HTR-8/SVneo (cell line): ENCODE measurements at places on chromosomes 12 and 14.

- no peak for DNase-seq
Measured at GRCh38 chr12:65941388-65941787, 117.1 kb downstream of the HMGA2 start.

GRCh38 chr14:56205881-56206280, 87.7 kb downstream of the PELI2 start:
- DNase-seq: no peak

DNA sequence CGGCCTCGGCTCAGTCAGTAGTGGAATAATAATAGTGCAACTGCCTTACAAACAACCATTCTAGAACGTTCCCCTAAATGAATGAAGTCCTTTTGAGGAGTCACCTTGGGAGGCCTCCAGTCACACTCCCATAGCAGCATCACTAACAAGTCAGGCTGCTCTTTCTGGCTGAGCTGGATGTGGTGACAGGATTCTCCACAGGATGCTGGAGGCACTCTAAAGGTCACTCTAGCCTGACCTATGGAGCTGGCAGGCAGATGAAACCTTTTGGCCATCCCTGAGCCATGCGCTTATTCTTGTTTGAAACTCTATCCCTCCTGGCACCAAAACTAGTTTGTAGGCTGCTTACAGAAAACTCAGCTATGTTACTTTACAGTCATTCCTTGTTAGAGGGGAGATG, 17.9 kb upstream of the TFCP2 start:
- DNase-seq: no peak

- no peak for DNase-seq
Measured at GRCh38 chr14:49447540-49448107, 138.6 kb downstream of the RPS29 start.

DNA sequence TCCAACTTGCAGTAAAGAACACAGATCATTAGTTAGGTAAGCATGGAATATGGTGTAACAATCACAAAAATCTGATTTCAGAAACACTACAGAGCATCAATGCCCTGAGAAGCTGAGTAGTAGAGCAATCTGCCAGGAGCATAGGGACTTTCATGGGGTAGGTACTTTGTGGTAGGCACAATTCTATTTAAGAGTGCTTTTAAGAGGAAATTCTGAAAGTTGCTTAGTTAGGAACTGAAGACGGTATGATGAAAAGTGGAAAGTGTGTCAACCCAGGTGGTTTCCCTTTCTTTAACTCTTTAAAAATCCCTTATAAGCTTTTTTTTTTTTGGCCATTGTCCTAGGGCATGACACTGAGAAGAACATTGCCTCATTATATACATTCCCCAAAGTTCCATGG, 535.7 kb upstream of the FBXO33 start:
- DNase-seq: no peak

DNA sequence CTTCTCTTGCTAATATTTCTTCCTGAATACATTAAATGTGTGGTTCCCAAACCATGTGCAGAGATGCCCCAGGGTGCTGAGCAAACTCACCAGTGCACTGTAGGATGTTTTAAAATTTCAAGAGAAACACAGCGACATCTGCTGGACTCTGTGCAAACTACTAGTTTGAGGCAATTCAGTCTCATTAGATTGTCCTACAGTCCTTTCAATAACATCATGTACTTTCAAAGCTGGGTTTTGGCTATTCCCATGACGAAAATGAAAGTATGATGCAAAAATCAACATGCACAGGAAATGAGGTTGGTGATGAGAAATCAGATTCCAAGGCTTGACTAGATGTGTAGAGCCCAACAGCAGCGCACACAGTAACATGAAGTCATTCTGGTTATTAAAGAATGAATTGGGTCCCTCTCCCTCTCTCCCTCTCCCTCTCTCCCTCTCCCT, 66.3 kb downstream of the CLIP1 start:
- DNase-seq: peak; percentile 58

GRCh38 chr14:33504246-33505099, 446.4 kb downstream of the EGLN3 start:
- no peak for DNase-seq

DNA sequence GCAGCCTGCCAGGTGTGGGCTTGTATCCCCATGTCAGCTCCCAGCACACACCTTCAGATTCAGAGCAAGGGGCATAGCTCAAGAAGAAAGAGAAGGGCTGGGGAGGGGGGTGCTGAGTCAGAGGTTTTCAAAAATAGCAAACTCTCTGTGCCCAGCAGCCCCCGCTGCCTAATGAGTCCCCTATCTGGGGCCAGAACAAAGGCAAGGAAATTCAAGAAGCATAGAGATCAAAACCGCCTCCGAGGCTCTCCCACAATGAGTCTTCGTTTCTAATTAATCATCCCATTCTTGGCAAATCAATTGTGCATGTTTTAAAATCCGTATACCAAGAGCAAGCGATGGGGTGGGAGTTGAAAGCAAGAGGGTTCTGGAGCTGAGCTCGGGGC, 19.5 kb upstream of the CMKLR1 start:
- DNase-seq: no peak

DNA sequence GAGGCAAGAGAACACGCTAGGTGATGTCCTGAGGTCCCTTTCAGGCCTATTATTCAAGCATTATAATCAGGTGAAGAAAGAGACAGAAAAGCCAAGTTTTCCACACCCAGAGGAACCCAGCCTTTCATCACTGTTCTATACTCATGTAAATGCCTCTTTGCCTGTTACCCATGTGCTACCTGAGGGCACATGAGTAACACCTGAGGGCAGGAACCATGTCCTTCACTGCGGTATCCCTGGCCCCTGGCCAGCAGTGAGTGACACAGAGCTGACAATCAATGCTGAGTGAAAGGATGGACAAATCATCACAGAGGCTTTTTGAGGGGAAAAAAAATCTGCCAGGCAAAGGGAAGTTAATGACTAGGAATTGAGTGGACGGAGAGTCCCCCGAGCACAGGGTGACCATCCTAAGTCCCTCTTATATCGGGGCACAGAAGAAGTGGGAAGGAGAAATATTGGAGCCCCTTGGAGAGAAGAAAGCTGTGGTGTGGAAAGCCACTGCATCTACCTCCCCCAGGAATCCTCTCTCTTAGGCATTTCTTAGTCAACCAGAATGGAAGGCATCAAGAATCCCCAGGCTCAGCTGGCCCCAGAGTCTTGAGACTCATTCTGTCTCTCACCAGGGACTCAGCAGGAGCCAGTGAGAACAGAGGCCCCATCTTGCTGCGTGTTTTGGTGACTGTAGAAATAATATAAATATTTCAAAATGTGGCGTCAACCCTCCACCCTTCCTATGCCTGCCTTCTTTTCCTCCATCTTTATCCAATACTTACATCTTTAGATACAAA, 212.9 kb downstream of the DPF3 start:
- no peak for DNase-seq

DNA sequence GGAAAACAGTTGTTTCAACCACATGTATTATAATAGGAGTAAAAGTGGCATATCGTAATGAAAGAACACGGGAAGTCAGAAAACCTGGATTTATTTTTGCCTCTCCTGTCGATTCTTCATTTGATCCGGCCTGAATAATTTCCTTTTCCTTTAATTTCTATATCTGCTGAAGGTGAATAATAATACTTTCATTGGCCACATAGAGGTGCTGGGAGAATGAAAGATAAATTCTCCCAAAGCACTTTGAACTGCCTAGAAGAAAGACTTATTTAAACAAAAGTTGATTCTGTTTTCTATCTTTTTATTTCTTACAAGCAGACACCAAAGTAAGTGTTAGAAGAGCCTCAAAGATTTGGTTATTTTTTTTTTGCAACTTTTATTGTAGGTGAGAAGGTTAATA, 339.1 kb downstream of the RAD51B start:
- DNase-seq: no peak

DNA sequence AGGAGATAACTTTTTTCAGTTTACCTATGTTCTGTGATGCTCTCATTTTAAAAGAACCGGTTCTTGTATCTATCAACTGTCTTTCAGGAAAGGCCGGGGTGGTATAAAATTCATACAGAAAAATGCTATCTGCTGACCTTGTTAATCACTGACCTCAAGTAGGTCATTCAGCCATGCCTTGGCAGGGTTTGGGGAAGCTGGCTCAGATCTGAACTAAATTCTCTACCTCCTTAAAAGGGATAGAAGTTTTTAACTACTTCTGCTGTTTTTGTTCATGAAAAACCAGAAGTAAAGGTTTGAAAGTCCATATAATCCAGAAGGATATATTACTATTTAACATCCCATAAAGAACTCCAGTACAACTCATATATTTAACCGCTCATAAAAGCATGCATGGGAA, 10.1 kb downstream of the MYRFL start:
- no peak for DNase-seq

DNA sequence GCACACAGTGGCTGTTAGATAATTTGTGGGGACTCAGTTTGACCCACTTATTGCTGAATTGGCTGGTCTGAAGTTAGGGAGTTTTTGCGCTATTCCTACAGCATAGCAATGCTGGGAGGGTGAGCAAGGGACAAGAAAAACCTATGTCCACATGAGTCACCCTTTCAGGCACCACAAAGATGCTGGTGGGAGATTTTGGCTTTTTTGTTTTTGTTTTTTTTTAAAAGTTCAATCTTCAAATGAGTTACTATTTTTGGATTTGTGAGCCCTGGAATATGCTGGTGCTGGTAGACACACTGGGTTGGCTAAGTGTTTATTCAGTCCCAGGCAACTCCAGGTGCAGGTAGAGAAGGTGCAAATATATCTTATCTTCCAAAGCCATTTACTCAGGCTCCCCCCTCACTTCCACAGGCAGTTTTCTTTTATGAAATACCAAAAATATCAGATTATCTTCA, 143.4 kb downstream of the BTG1 start:
- DNase-seq: no peak

- no peak for DNase-seq
Measured at GRCh38 chr12:19988459-19988873, 379.9 kb upstream of the PDE3A start.

DNA sequence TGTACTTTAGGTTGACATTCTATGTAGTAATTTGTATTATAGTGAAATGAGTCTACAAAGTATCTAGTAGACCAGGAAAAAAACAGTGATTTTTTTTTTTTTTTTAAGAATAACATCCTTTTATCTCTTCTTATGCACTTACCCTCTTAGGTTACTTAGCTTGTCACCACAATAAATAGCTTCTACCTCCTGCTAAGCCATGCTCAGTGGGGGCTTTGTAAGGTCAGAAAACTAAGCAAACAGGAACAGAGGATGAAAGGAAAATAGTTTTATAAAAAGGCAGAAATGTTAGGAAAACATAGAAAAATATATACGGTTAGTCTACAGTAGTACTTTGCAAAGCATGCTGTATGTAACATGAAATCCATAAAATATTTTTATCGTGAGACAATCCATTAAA, 385.3 kb upstream of the ATXN7L3B start:
- DNase-seq: no peak

- no peak for DNase-seq
Measured at GRCh38 chr14:99156090-99156425, 115.9 kb downstream of the BCL11B start.

GRCh38 chr12:27900920-27901879, 71.3 kb downstream of the PTHLH start:
- DNase-seq: no peak

GRCh38 chr12:83349907-83350611, 663.4 kb downstream of the TMTC2 start:
- no peak for DNase-seq

- no peak for DNase-seq
Measured at GRCh38 chr12:105740369-105740768, 398.4 kb downstream of the NUAK1 start.
